Hematopoietic multipotent progenitor cell (in vitro differentiated cells): ENCODE measurements at places on chromosomes 11 and 22. TPM values are rescaled to one million over a fixed set of nuclear protein-coding genes. Genes with fewer than 3 reads are reported as not detected.

Gene OR52H1
- 4.3 TPM for total RNA-seq

Gene SLC22A25
- not detected for total RNA-seq

Gene SMTNL1
- total RNA-seq: not detected

Gene KCNQ1OT1
- total RNA-seq: 2.7 TPM

Gene GLYATL1
- 0.81 TPM for total RNA-seq

Gene MUC2
- not detected for total RNA-seq

Gene MS4A15
- not detected for total RNA-seq

Gene ZDHHC8
- 29.6 TPM for total RNA-seq

Gene PHETA2
- total RNA-seq: 10.0 TPM

Gene DENND6B
- 9.2 TPM for total RNA-seq

Gene TSG101
- total RNA-seq: 65.4 TPM

Gene WNT7B
- total RNA-seq: under 0.01 TPM

Gene TPBGL
- under 0.01 TPM for total RNA-seq

Gene FAM181B
- 0.54 TPM for total RNA-seq

Gene NTM
- not detected for total RNA-seq

Gene C22orf23
- under 0.01 TPM for total RNA-seq

Gene ENTHD1
- not detected for total RNA-seq

Gene BRSK2
- total RNA-seq: 4.0 TPM

Gene GRAP2
- 1.1 TPM for total RNA-seq

Gene GAS2
- 4.8 TPM for total RNA-seq

Gene CATSPER1
- total RNA-seq: 0.27 TPM

Gene C11orf65
- total RNA-seq: under 0.01 TPM

Gene GDPD5
- total RNA-seq: 5.7 TPM

Gene OSBPL5
- total RNA-seq: 20.5 TPM

Gene WNT11
- 1.6 TPM for total RNA-seq

Gene NCAPH2
- total RNA-seq: 38.2 TPM

Gene PRG3
- total RNA-seq: not detected

Gene SPDYC
- not detected for total RNA-seq

Gene PIH1D2
- 0.54 TPM for total RNA-seq

Gene DDIAS
- total RNA-seq: 4.0 TPM

Gene ACTN3
- not detected for total RNA-seq

Gene OTUB1
- 62.7 TPM for total RNA-seq

Gene TEX12
- total RNA-seq: not detected

Gene DRICH1
- total RNA-seq: 0.54 TPM

Gene OR52E8
- total RNA-seq: not detected

Gene MPEG1
- total RNA-seq: 1.9 TPM

Gene RFPL3
- total RNA-seq: not detected

Gene GAL3ST1
- 0.27 TPM for total RNA-seq

Gene OR2D2
- 2.4 TPM for total RNA-seq

Gene APOL4
- 5.1 TPM for total RNA-seq

Gene TBX1
- total RNA-seq: not detected

Gene MUC6
- under 0.01 TPM for total RNA-seq

Gene TIMM10B
- 83.2 TPM for total RNA-seq
